ENCODE measurements at places on chromosomes 3 and 15.

GRCh38 chr3:128323206-128324081 lies 143.2 kb downstream of the DNAJB8 start:
- DNase-seq, result no peak

DNA sequence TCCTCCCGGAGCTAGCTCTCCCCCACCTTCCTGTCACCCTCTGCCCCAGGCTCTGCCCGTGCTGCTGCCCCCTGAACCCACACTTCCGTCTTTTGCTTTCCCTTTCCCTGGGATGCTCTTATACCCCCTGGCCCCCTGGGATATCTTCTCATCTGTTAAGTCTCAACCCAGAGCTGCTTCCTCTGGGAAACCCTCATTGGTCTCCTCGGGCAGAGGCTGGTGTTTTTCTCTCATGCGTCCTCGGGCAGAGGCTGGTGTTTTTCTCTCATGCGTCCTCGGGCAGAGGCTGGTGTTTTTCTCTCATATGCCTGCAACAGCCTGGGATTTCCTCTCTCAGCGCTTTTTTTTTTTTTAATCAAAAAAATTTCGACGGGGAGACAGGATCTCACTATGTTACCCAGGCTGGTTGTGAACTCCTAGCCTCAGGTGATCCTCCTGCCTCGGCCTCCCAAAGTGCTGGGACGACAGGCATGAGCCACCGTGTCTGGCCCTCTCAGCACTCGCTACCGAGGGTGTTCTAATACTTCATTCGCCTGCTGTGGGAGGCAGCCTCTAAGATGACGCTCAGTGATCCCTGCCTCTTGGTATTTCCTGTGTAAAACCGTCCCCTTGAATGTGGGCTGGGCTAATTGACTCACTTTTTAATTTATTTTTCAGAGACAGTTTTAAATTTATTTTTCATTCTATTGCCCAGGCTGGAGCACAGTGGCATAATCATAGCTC lies 62.7 kb upstream of the TFRC start:
- DNase-seq, result no peak

DNA sequence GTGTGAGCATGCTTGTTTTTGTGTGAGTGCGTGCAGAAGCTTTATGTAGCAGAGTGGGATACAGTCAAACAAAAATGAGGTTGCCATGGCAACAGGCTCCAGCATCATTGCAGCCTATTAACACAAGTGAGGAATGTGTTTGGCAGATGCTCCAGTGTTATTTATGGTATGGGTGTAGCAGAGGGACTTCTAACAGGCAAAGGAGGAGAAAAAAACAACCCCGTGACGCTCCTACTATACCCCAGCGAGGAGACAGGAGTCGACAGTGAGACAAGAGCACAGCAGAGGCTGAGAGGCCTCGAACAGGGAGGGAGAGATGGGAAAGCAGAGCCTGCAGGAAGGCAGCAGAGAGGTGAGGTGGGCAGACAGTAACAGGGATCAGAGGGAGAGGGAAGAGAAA lies 4.9 kb downstream of the ADCY5 start:
- DNase-seq, result no peak

GRCh38 chr15:76994971-76995945 lies at the start of gene PSTPIP1:
Gene PSTPIP1 (plus strand): TSS chr15:76995126. CDS start chr15:76995574, 448 bp downstream.
- DNase-seq, result no peak

DNA sequence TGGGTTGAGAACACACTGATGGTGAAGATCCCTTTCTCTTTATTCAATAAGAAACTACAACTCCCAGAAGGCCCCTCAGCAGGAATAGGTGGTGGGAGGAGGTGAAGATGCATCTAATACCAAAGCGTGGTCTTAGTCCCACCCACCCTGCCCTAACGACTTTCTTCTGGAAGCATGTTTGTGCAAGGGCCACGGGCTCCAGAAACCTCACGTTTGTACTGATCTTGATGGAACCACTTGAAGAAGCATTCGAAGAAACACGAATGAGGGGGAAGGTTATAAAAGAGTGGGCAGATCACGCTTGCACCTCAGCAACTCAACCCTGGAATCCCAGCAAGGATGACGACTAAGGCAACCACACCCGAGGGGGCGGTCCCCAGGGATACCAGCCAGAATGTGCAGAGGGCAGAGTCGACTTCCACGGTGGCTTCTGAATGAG lies 10.6 kb upstream of the SLC25A36 start:
- no peak for DNase-seq

DNA sequence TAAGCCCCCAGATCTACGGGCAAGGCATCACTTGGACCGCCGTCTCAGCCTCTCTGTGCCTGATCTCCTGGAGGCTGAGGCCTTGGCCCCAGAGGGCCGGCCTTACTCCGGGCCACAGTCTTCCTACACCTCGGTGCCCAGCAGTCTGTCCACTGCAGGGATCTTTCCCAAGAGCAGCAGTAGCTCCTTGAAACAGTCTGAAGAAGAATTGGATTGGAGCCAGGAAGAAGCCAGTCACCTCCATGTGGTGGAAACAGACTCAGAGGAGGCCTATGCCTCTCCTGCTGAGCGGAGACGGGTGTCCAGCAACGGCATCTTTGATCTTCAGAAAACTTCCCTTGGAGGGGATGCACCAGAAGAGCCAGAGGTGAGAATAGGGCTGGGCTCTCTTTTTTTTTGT lies 67.0 kb downstream of the MCTP2 start:
- no peak for DNase-seq
